SJCRH30 (cell line): ENCODE measurements at places on chromosomes 16 and 17.

- no peaks in the 10 kb centered on the region for H3K27me3 ChIP-seq
- peaks cover 84% of the 10 kb centered on the region for H3K4me1 ChIP-seq
- no peaks in the 10 kb centered on the region for H3K36me3 ChIP-seq
- peak overlapping the region; percentile 79 for H3K27ac ChIP-seq
- H3K4me3 ChIP-seq = no peak overlapping the region
These were observed 96.7 kb upstream of the FAM20A start for GRCh38 chr17:68697850-68698361.

DNA sequence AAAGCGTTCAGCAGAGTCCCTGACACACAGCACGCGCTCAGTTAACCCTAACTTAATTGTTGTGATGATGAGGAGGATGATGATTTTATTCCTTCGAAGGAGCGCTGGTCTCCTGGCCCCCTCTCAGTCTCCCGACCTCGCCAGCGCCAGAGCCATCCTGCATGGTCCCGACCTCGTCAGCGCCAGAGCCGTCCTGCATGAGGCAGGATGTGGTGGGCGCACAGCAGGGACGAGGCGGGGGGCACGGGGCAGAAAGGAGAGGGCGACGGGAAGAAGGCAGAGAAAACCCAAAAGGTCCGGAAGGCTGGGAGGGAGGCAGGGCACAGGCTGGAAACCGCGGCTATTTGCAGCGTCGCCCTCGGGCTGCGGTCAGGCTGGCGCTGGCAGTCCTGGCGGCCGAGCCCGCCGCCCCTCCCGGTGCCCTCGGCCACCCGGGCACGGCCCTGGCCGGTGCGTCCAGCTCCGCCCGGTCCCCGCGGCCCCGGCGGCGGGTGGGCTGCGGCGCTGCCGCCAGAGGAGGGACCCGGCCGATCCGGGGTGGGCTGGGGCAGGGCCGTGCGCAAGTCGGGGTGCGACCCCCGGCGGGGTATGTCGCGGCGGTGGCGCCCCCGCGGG, 3.0 kb upstream of the TAC4 start:
- peak overlapping the region; percentile 26; the same call in 1 of the 2 replicates for H3K4me3 ChIP-seq
- no peaks in the 10 kb centered on the region for H3K36me3 ChIP-seq
- no peaks in the 10 kb centered on the region for H3K4me1 ChIP-seq

DNA sequence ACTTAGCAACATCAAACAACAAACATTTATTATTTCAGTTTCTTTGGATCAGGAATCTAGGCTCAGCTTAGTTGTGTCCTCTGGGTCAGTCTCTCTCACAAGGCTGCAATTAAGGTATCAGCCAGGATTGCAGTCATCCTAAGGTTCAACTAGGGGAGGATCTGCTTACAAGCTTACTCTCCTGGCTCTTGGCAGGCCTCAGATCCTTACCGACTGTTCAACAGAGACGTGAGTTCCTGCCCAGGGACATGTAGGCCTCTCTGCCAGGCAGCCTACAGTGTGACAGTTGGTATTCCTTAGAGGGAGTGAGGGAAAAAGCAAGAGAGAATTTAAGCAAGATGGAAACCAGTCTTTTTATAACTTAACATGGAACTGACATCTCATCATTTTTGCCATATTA, 294.0 kb downstream of the ZFHX3 start:
- DNase-seq = no peak
- H3K4me1 ChIP-seq = no peaks in the 10 kb centered on the region
- no peaks in the 10 kb centered on the region for H3K27me3 ChIP-seq
- no peaks in the 10 kb centered on the region for H3K36me3 ChIP-seq
- H3K27ac ChIP-seq = no peak overlapping the region
- no peak overlapping the region for H3K4me3 ChIP-seq

GRCh38 chr17:51121620-51122472, 1.2 kb upstream of the SPAG9 start:
- H3K27ac ChIP-seq = peak overlapping the region; percentile 94
- H3K4me3 ChIP-seq = peak overlapping the region; percentile 74
- H3K36me3 ChIP-seq = no peaks in the 10 kb centered on the region
- peak; percentile 83 for DNase-seq
- no peaks in the 10 kb centered on the region for H3K27me3 ChIP-seq
- no peaks in the 10 kb centered on the region for H3K4me1 ChIP-seq

- no peak overlapping the region for H3K4me3 ChIP-seq
- no peak overlapping the region for H3K27ac ChIP-seq
- no peaks in the 10 kb centered on the region for H3K27me3 ChIP-seq
These were observed 12.2 kb upstream of the CBFA2T3 start for GRCh38 chr16:88988980-88989811.

DNA sequence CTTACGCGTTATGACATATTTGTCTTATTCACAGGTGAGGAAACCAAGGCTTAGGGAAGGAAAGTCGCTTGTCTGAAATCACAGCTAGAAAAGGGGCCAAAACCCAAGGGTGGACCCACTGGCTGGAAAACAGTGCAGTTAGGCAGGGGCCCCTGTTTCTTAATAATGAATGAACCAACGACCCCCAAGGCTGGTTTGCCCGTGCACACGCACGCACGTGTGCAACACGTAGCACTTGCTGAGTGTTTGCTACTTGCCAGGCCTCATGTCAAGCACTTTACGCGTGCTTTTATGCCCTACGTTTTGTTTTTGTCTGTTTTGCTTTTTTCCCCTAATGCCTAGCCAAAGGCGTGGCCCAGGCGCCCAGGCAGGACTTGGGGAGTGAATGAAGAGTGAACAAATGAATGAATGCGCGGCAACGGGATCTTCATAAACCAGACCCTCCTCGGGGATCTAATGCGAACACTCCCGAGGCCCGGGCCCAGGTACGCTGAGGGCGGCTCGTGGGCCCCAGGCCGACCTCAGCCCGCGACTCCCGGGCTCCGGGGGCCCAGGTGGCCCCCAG, 571 bp upstream of the USP10 start:
- DNase-seq = no peak
- peak overlapping the region; percentile 98 for H3K4me3 ChIP-seq
- peaks cover 3% of the 10 kb centered on the region for H3K4me1 ChIP-seq

GRCh38 chr17:2070241-2071023, 15.5 kb downstream of the HIC1 start:
- no peak overlapping the region for H3K4me3 ChIP-seq
- H3K36me3 ChIP-seq = no peaks in the 10 kb centered on the region
- DNase-seq = no peak
- H3K27ac ChIP-seq = no peak overlapping the region
- peaks cover 15% of the 10 kb centered on the region for H3K4me1 ChIP-seq
